ENCODE measurements at places on chromosomes 7 and 10.

- DNase-seq, result no peak
These were observed 103.9 kb downstream of the IDE start for GRCh38 chr10:92470026-92470425.

DNA sequence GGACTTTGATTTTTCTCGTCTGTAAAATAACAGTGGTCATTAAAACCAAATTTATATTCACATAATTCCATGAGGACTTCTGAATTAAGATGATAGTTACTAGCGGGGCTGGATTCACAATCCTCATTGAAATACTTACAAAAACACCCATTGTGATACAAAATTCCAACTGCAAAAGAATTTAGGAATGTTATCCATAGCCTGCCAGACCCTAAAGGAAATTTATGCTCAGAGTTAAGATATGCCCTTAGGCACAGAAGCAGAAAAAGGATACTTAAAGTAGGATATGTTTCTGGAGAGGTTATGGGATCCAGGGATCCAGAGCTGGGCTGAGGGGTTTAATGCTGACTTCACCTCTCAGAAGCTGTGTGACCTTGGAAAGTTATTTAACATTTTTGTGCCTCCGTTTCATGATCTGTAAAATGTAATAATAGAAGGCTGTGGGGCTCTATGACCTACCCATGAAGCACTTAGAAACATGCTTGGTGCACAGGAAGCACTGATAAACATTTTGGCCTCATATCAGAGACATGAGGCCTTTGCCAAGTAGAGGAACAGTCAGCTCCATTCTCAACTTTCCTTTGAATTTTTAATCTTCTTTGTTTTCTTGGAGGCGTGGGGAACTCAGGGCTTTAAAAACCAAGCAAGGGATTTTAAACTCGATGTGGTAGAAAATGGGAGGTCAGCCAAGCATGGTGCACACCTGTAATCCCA is 744.7 kb downstream of the KCNMA1 start:
- no peak for DNase-seq

DNA sequence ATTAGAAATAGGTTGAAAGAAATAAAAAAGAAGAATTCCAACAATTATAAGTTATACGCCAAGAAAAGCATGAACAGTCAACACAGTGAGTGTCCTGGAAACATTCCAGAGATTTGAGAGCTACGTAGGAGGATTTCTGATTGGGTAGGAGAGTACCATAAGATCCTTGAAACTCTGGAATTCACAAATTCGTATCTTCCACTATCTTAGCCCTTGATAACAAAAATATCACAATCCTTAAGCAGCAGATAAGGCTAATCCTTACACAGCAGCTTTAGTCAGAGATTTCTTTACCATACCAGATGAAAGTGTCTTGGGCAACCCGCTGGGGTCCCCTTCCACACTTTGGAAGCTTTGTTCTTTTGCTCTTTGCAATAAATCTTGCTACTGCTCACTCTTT is 8.2 kb downstream of the TPK1 start:
- DNase-seq, result no peak

GRCh38 chr10:110730345-110731050 is 86.4 kb downstream of the RBM20 start:
- DNase-seq, result no peak

- DNase-seq, result no peak
These were observed 35.5 kb upstream of the WASL start for GRCh38 chr7:123784263-123784662.

- DNase-seq, result no peak
These were observed 3.6 kb downstream of the PRSS37 start for GRCh38 chr7:141837683-141838082.

GRCh38 chr7:129525225-129525862 is 23.0 kb downstream of the SMKR1 start:
- no peak for DNase-seq

GRCh38 chr7:138459413-138460175 is 465 bp upstream of the TRIM24 start:
- DNase-seq, result peak; percentile 94

DNA sequence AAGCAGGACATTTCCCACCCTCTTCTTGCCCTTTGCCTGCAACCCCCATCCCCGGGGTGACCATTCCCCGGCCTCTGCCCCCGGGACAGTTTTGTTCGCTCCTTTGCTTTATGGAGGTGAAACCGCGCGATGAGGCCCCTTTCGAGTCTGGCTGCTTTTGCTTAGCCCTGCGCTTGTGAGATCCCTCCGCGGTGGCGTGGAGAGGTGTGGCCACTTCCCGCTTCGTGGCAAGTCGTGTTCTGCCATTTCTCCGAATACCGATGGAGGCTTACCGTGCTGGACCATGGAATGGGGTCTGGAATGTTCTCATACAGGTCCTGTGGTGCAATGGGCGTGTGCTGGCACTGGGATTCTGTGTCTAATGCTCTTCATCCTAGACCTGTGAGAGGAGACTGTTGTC is 106.7 kb downstream of the LHPP start:
- DNase-seq, result no peak

DNA sequence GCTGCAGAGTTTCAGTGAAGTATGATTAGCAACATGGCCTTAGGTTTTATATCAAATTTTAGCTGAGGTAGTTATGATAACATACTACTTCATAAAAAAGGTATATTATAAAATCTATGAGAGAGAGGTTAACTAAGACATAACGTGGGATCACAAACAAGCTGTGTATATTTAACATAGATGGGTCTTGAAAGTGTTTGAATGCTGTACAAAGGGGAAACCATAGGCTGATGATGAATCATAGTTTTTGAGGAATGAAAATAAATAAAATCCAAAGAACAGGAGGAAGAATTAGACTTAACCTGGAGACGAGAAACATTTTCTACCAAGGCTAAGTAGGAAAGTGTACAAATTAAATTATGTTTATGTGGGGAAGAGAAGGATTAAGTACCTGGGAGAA is 119.0 kb downstream of the GNAI1 start:
- no peak for DNase-seq

GRCh38 chr7:35831208-35831607 is 30.4 kb downstream of the SEPTIN7 start:
- DNase-seq, result no peak

DNA sequence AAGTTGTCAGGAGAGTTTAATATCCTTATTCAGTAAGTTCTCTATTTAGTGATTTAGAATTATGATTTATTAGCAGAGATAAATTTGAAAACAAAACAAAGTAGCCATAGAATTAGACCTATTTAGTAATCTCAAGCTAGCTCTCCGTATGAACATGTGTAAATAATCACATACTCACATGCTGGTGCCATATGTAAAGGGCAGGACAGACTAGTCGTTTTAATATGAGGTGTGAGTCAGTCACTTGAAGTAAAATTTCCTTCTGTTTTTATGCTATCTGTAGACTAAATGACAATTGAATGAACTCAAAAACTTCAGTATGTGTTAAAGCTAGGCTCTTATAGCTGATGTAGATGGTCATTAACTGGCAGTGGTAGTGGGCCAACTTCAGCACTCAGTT is 67.1 kb downstream of the WAC start:
- DNase-seq, result no peak

DNA sequence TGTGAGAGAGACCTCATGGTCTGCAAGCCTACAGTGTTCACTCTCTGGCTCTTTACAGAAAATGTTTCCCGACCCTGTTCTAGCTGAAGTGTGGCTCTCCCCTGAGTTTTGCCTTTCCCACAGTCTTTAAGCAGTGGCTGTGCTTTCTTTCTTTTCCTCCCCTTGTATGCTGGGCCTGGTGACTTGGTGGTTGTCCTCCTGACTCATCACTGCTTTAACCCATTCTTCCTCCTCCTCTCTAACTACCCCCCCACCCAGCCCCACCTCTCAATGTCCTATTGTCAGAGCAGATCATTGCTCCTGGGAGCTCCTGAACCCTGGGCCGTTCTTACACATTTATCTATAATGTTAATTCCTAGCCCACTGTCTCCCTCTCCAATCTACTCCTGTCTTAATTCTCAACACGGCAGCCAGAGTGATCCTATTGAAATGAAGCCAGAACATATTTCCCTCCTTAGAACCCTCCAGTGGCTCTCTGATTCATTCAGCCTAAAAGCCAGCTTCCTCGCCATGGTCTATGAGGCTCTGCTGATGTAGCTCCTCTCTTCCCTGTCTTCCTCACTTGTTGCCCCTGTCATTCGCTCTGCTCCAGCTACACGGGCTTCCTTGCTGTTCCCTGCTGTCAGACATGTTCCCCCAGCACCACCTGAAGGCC is 55.0 kb downstream of the DENND11 start:
- no peak for DNase-seq

DNA sequence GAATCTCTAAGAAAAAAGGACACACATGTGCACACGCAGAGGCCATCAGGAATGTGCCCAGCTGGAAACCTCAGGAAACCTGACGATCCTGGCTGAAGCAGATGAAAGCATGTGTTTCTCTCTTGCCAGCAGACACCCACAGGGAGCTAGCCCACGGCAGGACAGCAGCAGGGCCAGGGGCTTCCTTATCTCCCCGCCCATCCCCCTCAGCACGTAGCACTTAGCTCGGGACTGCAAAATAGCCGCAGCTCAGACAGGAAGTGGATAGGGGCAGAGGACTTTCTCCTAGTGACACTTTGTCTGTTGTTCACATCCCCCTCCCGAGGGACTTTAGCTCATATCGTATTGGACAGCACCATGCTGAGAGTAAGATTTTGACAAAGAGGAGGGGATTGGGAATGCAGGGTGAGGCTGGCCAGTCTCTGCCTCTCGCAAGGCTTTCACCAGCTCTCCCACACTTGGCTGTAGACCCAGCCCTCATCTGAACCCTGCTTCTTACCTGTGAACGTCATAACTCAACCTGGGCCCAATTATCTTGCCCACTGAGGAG is 63.8 kb downstream of the MKI67 start:
- no peak for DNase-seq

DNA sequence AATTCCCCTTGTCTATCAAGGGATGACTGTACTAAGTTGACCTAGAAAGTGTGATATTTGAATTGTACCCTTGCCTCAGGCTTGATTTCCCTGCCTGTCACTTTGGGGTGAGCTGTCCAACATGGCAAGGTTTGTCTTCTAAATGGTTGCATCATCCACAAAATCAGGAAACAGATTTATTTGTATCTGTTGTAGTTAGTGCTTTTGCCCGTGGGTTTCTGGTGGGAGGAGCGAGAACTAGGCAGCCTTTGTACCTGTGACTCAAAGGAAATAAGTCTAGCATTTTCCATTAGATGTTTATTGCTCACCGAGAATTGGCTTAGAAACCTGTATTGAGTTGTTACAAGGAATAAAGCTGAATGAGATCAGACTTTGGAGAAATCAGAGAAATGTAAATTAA is 650.8 kb downstream of the LRMDA start:
- DNase-seq, result no peak

GRCh38 chr7:15723841-15724240 is 37.4 kb upstream of the MEOX2 start:
- DNase-seq, result no peak

DNA sequence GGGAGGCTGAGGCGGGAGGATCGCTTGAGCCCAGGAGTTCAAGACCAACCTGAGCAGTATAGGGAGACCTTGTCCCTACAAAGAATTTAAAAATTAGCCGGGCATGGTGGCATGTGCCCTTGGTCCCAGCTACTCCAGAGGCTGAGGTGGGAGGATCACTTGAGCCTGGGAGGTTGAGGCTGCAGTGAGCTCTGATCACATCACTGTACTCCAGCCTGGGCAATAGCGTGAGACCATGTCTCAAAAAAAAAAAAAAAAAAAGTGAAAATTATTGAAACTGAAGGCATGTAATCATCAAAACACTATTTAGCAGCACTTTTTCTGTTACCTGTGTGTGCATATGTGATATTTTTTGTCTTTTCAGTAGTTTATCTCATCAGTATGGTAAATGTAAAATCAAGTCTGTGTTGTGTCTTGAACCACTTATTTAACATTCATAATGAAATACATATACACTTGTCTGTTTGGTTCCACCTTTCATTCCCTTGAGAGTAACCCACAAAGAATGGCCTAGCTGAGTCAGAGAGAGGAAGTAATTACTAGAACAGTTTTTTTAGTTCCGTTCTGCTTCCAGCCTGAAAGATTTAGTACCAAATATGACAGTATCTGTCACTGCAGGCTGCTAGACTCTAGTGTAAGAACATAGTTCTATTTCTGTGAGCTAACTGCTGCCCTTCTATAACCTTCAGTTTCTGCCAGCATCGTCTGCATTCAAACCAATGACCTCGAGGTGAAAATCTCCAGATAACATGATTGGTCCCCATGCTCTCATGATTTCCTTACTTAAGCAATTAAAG is 68.6 kb downstream of the MMRN2 start:
- no peak for DNase-seq

DNA sequence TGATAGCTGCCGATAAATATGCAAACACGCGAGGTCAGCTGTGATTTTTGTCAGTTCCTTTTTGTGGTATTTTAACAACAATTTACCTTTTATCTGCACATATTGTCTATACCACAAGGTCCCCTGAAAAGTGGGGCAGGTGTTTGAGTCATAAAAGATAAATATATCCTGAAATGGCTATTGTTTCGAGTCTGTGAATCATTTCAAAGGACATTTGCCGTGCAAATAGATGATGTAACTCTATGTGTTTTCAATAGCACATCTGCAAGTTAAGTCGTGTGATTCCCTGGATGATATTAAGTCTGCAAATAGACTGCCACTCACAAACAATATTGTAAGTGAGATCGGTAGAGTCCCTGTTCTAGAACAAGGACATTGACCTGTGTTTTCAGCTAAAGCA is 193.0 kb upstream of the PITRM1 start:
- no peak for DNase-seq

DNA sequence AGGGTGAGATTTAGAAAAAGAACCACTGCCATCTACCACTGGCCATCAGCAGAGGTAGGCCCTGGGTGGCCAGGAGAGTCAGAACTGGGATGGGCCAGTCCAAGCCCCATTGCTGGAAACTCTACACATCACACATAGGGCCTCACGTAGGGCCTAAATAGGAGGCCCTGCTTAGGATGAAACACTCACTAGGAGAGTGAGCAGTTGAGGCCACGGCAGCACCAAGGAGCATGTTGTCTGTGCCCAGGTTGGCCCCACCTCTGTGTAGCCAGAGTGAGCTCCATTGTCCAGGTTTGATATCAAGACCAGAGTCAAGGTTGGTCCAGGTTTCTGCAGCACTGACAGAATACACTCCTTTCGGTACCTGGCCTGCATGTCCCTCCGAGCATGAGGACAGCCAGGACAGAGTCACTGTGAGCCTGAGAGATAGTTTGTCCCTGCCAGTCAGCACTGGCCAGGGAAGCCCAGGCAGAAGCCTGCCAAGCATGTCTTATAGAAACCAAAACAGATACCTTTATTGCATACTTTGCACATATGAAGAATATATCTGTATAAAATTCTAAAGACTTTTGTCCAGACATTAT is 77.9 kb upstream of the CAMK2B start:
- no peak for DNase-seq

- DNase-seq, result no peak
These were observed 89.7 kb upstream of the STEAP4 start for GRCh38 chr7:88396295-88396947.

GRCh38 chr7:142784096-142784495 is 13.3 kb downstream of the PRSS2 start:
- DNase-seq, result no peak

- DNase-seq, result no peak
These were observed 13.6 kb downstream of the EIF4EBP2 start for GRCh38 chr10:70417568-70417967.

- DNase-seq, result no peak
These were observed 283.4 kb downstream of the CCDC3 start for GRCh38 chr10:12717981-12718707.

Measured in iPS-NIHi11 (cell line).